ENCODE measurements at places on chromosomes 4 and X.
A peak's percentile ranks its signal among the peaks of the same experiment; 100 is the strongest.

GRCh38 chrX:23783589-23784469 lies 856 bp downstream of the SAT1 start:
- no peak for DNase-seq

DNA sequence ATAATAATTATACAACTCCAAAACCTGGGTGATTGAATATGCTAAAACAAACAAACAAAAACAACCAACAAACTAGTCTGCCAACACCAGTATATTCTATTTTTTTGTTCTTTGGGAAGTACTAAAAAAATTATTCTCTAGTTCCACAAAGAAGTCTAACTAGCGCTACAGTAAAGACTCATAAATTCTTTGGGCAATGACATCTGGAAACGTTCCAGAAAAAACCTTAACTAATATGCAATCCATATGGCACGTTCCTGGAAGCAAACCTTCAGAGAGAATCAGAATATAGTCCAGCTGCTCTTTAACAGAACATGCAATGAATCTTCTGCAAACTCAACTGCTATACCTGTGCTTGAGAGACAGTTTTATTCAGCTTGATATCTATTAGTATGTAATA lies 500.1 kb downstream of the TRAM1L1 start:
- DNase-seq, result no peak

GRCh38 chr4:25098964-25099891 lies 61.0 kb downstream of the SEPSECS start:
- DNase-seq, result no peak

GRCh38 chrX:31168551-31168950 lies 96.7 kb upstream of the FTHL17 start:
- DNase-seq, result no peak

GRCh38 chr4:188016754-188017153 lies 21.2 kb downstream of the ZFP42 start:
- DNase-seq, result no peak

GRCh38 chr4:156662921-156663320 lies 308.7 kb downstream of the PDGFC start:
- DNase-seq, result no peak

- no peak for DNase-seq
Measured at GRCh38 chr4:53991821-53992220, 72.6 kb downstream of the CHIC2 start.

DNA sequence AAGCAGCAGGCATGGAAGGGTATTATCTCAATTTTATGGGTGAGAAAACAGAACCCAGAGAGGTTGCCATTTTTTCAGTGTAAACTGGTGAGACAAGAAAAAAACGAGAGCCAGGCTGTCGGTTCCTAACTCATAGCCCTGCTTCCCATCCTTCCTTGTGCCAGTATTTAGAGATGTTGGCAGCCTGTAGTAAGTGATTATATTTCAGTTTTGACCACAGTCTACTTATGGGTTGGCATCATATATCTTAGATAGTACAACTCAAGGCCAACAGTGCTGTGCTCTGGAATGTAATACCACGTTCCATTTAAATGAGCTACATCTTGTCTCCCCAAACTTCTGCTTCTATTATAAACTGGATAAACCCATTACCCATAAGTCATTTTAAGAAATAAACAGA lies 40.8 kb downstream of the XK start:
- no peak for DNase-seq

DNA sequence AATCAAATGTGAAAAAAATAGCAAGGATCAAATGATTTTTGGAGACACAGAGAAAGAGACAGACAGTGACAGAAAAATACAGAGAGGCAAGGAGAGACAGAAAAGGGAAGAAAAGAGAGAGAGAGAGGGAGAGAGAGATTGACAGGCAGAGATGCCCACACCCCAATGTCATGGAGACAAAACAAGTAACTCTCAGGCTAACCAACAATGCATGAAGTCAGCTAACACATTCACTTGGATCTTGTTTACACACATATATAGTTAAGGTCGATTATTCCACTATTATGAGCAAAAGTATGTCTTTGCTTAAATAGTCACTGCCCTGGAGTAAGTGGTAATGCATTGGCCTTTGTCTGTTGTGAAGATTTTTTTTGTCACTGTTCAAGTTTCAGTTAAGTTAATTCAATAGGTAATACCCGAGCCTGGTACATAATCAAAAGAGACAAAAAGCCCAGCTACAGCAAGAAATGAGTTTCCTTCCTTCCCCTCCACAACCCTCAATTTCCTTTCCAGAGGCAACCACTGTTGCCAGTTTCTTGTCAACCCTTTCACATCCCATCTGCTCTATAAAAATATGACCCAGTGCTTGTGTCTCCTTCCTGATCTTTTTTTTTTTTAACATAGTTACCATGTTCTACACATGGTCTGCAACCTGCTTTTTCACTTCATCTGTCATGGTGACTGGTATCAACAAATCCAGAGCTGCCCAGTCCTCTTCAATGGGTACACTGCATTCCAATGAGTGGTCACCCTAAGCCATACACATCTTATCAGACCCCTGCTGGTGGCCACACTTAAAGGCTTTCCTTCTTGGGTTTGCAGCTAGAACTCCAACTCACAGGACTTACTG lies 52.1 kb downstream of the PROM1 start:
- no peak for DNase-seq

DNA sequence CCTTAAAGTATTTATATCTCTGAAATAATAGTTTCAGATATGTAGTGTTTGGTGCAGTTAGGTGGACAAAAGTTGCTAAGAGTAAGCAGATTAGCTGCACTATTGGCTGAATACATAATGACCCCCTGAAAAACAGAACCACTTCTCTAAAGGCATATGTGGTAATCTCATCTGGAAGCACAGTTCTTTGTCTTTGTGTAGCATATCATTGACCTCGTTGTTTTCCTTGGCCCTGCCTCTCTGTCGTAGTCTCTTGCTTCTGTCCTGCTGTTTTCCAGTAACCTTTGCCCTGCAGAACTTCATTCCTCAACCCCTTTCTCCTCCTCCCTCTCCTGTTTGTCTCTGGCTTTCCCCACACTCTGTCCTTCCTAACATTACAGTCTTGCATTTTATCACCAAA lies 41.4 kb downstream of the JADE3 start:
- DNase-seq, result no peak

DNA sequence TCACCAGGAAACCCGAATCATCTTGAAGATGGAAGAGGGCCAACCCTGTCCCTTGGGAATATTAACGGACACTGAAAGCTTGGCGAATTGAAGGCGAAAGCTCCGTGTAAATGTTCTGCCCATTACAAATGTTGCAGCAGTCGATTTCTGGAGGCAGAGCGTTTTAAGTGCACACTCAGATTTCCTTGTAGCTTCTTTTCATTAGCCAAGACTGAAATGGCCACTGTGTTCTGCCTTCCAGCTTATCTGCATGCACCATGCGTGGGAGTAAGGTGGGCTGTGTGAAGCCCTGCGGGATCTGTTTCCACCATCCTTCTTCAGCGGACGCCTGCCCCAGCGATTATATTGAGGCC lies 1.3 kb downstream of the SMIM20 start:
- no peak for DNase-seq

GRCh38 chrX:37685381-37686359 lies at the start of gene XK:
Gene XK, plus strand, starts transcription at chrX:37685791. Its CDS starts 171 bp downstream, at chrX:37685962.
- DNase-seq, result peak; percentile 51

GRCh38 chrX:8306291-8306925 lies 135.3 kb upstream of the VCX2 start:
- peak; percentile 13 for DNase-seq
